Activated T-cell treated with anti-CD3 and anti-CD28 coated beads for 24 hours (primary cell): ENCODE measurements at places on chromosomes 4 and X.

- no peak for DNase-seq
Observed at GRCh38 chr4:8348071-8348470, 78.5 kb downstream of the HTRA3 start.

- DNase-seq, result no peak
Observed at GRCh38 chrX:10597871-10598270, 22.5 kb downstream of the MID1 start.

GRCh38 chr4:71406459-71406963 lies 67.7 kb downstream of the SLC4A4 start:
- DNase-seq, result no peak

- DNase-seq, result no peak
Observed at GRCh38 chr4:41728573-41728913, 20.0 kb downstream of the PHOX2B start.

DNA sequence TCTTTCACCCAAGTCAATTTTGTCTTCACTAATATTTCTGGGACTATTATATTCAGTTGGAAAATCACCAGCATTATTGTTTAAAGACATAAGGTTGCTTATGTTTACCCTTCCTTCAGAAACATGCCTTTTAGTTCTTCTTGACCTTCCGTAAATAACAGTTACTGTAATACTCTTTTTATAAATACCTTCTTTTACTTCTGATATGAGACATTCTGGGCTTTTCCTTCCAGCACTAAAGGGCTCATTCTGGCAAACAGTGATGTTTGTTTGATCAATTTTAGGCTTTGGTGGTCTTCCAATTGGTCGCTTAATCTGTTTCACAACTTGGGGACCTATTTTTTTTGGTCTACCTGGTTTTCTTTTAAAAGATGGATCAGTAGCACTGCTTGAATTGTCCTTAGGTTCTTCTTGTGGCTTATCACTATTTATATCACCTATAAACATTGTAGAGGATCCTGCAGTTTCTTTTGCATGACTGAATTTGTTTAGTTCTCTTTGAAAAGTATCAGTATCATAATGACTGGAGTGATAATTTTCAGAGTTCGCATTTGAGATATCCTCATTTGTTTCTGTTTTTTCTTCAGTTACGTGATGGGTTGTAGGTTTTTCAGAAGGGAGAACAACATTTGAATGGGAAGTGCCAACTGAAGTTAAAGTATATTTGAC lies 64.8 kb downstream of the NCAPG start:
- no peak for DNase-seq

DNA sequence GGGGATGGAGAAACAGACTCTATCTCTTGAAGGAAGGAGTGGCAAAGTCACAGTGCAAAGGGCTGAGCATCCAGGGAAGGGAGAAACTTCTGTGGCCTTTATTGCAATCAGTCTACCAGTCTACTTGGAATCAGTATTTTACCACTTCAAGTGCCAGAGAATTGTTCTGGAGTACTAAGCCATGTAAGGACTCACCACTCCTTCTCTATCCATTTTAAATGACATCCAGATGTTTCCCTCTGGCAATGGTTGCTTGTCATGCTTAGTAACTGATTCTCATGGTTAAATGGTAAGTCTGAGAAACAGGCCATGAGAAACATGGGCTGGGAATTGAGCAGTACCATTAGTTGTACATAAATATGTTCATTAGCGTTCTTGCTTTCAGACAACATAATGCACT lies 21.1 kb upstream of the SMIM10 start:
- DNase-seq, result no peak

- DNase-seq, result no peak
Observed at GRCh38 chr4:157045507-157046127, 30.3 kb upstream of the GLRB start.

DNA sequence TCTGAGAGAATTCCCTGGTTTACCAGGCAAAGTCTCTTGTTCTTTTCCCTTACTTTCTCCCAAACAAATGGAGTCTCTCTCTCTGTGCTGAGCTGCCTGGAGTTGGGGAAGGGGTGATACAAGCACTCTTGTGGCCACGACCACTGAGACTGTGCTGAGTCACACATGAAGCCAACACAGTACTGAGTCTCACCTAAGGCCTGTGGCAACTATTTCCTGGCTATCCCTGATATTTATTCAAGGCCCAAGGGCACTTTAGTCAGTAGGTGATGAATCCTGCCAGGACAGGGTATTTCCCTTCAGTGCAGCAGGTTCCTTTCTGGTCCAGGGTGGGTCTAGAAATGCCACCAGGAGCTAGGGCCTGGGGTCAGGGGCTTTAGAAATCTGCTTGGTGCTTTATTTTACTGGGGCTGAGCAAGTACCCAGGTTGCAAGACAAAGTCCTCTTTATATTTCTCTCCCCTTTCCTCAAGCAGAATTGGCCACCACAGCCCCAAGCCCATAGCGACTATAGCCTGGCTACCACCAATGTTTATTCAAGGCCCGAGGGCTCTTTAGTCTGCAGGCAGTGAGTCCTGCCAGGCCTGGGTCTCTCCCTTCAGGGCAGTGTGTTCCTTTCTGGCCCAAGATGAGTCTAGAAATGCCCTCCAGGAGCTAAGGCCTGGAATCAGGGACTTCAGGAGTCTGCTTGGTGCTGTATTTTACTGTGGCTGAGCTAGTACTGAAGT lies 10.5 kb downstream of the ARL13A start:
- DNase-seq, result no peak

GRCh38 chr4:184962125-184962638 lies 56.1 kb upstream of the HELT start:
- DNase-seq, result no peak

DNA sequence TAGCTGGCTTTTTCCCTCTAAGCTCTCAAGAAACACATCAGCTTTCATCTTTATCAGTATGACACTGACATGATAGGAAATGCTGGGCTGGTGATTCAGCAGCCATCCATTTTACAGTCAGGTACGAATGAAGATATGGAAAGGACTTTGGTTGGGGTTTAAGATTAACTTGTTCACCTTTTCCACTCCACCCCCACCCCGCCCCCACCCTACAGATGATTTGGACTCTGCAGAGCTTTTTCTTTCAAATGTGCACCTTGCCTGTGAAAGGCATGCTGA lies 132.6 kb downstream of the AKAP4 start:
- DNase-seq, result no peak

DNA sequence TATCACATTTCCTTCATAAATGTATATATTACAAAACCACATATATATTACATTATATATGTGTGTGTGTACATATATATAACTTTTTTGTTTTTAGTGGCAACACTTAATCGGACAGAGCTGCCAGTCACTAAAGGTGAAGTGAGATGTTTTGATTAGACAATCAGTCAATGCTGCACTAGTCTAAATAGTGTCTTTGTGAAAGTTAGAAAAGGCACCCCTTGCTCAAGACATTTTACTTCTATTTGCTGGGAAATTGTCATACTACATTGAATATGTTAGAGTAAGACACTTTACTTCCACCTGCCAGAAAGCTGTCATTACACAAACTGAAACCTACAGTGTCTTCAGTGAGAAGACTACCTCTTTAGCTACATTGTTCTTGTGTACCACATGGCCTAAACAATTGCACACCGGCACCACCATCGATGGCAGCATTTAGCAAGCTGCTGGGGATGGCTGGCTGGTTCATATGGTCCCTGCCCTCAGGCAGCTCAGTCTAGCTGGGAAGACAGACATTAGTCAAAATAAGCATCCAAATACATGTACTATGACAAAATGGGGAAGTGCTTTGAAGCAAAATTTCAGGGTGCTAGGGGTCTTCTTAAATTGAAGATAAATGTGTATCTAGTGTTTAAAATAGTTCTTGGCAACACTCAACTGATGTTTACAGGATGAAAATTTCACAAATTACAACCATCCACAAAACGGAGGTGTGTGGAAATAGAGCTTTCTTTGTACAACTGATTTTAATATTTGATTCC lies 148.1 kb upstream of the GATB start:
- no peak for DNase-seq

DNA sequence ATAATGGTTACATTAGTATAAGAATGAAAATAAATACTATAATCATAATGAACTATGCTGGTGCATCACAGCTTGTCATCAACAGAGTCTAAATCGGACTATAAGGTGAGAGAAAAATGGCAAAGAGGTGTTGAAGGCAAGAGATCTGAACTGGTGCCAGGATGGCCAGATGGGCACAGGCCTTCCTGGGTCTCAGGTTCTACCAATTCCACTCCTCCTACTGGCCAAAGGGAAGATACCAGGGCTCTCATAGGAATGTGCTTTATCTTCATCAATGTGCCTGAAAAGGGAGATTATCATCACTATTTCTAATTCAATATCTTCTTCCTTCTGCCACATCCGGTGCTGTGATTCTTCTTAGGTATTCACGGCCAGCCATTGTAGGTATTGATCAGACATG lies 107.6 kb downstream of the GASK1B start:
- DNase-seq, result no peak

- peak; percentile 60 for DNase-seq
Observed at GRCh38 chr4:40897557-40898203, 147.9 kb downstream of the NSUN7 start.

DNA sequence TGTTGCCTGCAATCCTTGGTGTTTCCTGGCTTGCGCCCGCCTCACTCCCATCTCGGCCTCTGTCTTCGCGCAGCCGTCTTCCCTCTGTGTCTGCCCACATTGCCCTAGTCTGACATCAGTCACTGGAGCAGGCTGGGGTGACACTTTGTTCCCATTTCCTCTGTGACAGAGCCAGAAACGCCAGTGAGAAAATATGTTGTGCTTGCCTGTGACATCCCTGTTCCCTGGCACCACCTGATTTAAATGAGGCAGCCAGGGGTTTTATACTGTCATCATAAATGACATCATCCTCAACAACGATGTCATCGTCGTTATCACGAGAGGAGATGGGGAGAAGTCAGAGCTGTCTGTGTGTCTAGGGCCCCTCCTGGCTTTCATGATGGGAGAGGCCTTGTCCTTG lies 29.1 kb downstream of the ZNF185 start:
- DNase-seq, result no peak

GRCh38 chr4:16142598-16143310 lies 58.9 kb upstream of the PROM1 start:
- DNase-seq, result no peak

DNA sequence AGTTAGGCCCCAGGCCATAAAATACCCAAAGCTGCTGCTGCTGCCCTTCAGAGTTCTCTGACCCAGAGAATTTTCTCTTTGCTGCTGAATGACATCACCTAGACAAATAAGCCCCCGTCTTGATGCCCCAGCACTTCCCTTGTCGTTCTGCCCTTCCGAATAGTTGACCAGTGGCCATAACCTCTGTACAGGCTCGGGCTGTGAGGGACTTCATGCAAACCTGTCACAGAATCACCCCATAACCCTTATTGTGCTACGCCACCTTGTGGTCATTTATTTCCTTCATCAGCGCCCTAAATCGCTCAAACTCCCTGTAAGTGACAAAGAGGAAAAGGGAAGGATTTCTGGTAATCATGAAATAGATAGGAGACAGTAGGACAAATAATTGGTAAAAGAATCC lies 18.8 kb downstream of the SPACA5 start:
- DNase-seq, result peak; percentile 20

DNA sequence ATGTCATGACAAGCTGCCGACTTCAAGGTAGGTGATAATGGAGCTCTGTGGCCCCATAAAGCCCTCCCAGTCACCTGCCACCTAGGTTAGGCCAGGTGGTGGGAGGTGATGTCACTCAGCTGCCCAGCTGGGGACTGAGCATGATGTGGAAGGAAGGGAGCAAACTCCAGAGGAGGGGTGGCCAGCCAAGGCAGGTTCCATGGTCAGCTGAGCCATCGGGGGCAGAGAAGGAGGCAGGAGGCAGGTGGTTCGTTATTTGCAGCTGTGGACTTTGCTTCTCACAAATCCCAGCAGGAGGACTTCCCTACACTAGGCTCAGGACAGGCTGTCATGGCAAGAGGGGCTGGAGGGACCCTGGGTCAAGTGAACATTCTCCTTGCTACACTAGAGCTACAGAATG lies 2.1 kb downstream of the CCDC120 start:
- no peak for DNase-seq

DNA sequence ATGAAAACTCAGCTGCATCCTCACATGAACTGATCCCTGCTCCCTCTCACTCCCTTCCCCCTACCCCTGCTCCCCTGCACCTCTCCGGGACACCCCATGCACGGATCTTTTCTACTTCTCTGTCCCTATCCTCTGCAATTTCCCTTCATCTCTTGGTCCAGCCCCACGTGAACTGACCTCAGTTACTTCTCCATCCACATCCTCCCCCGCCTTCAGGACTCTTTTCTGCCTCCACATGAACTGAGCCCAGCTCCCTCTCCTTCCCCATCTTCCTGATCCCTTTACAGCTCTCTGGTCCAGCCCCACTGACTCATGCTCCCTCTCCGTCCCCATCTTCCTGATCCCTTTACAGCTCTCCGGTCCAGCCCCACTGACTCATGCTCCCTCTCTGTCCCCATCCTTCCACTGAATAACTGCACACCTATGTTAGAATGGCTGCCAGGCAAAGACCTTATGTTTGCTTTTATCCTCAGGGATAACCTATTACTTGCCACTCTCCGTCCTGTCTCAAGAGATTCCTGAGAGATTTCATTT lies 5.6 kb downstream of the CETN2 start:
- DNase-seq, result no peak

DNA sequence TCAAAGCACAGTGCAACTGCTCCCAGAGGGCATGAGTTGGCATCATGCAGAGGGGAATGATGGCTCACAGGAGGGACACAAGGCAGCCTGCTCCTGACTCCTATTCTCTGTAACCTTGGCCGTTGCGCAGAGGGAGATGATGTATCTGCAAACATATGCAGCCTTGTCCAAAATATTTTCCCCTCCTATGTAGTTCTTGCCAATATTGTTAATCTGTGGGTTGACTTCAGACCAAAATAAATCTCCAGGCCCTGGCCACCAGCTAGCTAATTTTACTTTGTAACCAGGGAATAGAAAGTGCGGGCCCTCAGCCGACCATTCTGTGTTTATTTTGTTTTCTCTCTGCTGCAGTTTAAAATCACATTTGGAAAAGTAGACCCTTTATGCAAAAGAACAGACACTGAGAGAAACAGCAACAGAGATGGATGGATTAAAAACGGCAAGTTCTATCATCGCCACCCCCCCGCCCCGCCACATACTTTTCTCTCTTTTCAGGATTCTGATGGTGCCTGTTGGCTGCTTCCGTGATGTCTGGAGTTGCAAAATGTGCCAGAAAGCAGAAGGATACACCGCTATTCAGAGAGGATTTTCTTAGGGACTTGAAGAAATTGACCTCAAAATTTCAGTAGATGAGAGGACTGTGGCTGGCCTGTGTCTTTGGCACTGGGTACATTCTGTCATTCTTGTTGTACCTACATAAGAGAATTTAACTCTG lies 185.3 kb upstream of the BCOR start:
- DNase-seq, result no peak

DNA sequence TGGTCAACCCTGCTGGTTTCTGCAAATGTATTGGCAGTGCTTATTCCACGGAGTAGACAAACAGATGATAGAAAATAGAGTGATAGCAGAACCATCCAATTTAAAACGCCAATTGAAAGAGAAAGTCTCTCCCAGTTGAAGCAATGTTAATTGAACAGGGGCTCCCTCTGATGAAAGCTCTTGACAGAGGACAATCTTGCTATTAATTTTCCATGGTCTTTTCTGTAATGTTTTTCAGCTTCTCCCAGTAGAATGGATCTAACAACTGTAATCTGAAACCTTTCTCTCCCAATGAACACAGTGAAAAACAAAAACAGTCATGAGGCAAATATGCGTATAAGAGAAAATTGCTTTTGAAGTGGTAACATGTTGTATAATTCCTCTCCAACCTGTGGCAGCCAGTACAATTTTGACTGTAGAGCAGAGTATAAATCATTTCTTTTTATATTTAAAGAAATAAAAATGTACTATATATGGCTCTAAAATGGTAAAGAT lies 225.1 kb upstream of the GALNTL6 start:
- no peak for DNase-seq

- DNase-seq, result no peak
Observed at GRCh38 chrX:68669871-68670270, 22.4 kb downstream of the STARD8 start.

- no peak for DNase-seq
Observed at GRCh38 chr4:55635741-55636655, at the start of gene NMU. TSS of gene NMU (minus strand) at chr4:55636298. CDS start at chr4:55636192, 106 bp downstream.
